Activated naive CD4-positive, alpha-beta T cell treated with anti-CD3 and anti-CD28 coated beads for 36 hours (primary cell): ENCODE measurements at places on chromosomes 13 and 19. TPM values are rescaled to one million over a fixed set of nuclear protein-coding genes. Genes with fewer than 3 reads are reported as not detected.

Gene PLPP2
- total RNA-seq, result 0.25 TPM

Gene FCGBP
- total RNA-seq, result 3.1 TPM

Gene AMH
- total RNA-seq, result 4.0 TPM

Gene NBEA
- 0.67 TPM for total RNA-seq

Gene ADGRE3
- not detected for total RNA-seq

Gene UNC13A
- total RNA-seq, result not detected

Gene KLK3
- total RNA-seq, result not detected

Gene SEMA6B
- 0.17 TPM for total RNA-seq

Gene KANK2
- 1.5 TPM for total RNA-seq

Gene COX6B2
- total RNA-seq, result 0.57 TPM

Gene CEACAM3
- not detected for total RNA-seq

- DNase-seq, result no peak
Observed at GRCh38 chr19:1540365-1540925, 16.6 kb downstream of the PLK5 start.

GRCh38 chr13:111047326-111047725 lies 67.8 kb upstream of the ARHGEF7 start:
- DNase-seq, result no peak

DNA sequence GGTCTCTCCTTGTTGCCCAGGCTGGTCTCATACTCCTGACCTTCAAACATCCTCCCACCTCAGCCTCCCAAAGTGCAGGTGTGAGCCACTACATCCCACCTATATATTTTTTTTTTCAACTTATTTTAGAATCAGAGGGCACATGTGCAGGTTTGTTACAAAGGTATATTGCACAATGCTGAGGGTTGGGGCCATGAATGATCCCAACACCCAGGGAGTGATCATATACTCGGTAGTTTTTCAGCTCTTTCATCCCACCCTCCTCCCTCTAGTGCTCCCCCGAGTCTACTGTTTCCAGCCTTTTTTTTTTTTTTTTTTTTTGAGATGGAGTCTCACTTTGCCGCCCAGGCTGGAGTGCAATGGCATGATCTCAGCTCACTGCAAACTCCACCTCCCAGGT lies 38.4 kb upstream of the ADGRE1 start:
- DNase-seq, result no peak

DNA sequence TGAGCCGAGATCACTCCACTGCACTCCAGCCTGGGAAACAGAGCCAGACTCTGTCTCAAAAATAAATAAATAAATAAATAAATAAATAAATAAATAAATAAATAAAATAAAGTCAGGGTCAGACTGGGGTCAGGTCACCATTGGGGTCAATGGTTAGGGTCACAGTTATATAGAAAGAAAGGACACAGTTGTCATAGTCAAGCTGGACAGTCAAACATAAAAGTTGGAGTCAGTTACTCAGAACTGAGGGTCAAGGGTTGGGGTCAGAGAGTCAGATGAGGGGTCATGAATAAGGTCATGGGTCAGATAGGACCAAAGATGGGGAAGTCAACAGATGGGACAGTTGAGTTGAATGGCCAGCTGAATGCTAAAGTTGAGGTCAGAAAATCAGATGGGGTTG lies 16.7 kb upstream of the EPOR start:
- no peak for DNase-seq

GRCh38 chr13:101746513-101746912 lies 294.0 kb downstream of the ITGBL1 start:
- DNase-seq, result no peak

GRCh38 chr13:50760751-50761150 lies 82.7 kb downstream of the DLEU7 start:
- no peak for DNase-seq

- peak; percentile 93 for DNase-seq
Observed at GRCh38 chr19:10836479-10837330, 693 bp upstream of the TMED1 start.

- no peak for DNase-seq
Observed at GRCh38 chr19:2848616-2849015, 7.3 kb downstream of the ZNF555 start.

GRCh38 chr13:37868691-37869505 lies 674 bp downstream of the TRPC4 start:
- DNase-seq, result no peak

DNA sequence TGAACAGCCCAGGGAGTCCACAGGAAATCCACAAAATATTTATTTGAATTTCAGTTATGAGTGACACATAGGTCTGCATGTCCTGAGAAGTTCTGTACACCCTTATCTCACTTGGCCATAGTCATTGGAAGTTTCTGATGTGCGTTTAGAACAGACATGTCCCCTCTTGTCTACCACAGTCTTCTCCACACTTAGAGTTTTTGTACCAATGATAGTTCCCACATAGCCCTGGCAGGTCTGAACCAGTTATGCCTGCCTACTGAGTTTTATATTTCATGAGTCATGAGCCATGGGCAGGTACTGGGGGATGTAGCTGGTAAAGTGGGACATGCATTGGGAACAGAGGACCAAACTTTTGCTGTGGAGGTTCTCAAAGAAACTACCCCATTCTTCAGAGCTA lies 11.3 kb downstream of the ZNF132 start:
- DNase-seq, result no peak

DNA sequence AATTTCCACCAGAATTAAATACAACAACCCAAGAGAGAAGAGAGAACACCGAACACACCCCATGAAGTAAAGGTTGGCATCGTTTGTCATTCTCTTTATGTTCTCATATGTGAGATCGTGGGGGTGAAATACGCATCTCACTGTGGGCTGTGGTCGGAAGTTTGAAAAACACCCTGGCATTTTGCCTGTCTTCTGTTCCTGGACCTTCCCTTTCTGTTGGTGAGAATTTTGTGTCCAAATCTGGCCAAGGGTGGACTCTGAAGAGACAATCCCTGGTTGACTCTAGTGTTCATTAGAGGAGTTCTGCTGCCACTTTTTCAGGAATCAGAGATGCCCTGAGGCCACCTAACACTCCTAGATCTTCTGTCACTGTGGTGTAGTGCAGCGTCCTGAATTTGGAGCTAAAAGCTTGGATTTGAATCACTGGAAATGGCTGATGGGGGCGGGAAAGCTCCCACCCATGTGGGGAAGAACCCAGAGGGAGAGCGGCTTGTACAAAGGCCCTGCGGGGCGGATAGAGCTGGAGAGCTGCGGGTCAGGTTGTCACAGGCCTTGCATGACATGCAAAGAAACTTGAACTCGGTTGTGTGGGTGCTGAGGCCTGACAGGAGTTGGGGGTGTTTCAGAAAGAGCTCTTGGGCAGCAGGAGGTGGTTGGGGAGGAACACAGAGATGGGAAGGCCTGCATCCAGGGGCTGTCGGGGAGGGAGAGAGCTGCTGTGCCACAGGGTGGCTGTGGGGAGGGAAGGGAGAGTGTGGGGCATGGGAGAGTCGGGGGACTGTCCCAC lies 11.1 kb upstream of the SPATA13 start:
- no peak for DNase-seq

GRCh38 chr19:45444318-45445041 lies 20.8 kb upstream of the ERCC1 start:
- peak; percentile 67 for DNase-seq

- no peak for DNase-seq
Observed at GRCh38 chr13:22200440-22200839, 529.6 kb downstream of the FGF9 start.

DNA sequence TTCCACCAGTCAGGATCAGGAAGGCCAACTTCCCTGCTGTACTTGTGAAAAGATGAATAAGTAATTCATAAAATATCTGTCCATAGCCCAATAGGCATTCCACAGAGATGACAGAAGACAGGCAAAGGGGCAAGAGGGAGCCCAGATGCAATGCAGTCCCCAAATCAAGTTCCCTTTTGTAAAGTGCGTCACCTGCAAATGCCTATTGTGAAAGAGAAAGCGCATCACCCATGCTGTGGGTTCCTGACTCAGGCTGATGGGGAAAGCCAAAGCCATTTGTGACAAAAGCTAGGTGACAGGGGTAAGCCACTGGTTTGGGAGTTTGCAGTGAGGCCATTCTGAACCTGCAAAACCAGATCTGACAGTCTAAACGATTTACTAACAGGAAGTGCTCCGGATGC lies 157.5 kb upstream of the ZNF536 start:
- DNase-seq, result peak; percentile 61

DNA sequence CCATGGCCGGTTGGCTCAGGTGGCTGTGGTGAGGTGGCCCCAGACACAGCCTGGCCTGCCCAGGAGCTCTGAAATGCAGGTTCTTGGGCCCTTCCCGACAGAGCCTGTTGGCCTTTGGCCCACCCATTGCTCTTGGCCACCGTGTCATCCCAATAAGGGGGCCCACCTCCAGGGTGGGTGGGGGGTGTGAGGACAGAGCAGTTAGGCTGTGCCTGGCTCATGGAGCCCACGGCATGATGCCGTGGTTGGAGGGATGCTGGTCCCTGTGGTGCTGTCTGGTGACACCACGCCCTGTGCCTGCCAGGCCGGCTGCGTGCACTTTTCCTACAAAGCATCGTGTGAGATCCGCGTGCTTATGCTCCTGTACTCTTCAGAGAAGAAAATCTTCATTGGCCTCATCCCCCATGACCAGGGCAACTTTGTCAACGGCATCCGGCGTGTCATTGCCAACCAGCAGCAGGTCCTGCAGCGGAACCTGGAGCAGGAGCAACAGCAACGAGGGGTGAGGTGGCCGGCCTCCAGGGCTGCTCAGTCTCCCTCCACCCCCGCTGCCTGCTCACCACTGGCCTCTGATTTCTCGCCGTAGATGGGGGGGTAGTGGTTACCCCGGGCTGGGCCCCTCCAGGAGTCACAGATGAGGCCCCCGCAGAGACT lies 7.6 kb downstream of the PNKP start:
- DNase-seq, result no peak

- DNase-seq, result no peak
Observed at GRCh38 chr19:1278713-1279660, 3.7 kb downstream of the FAM174C start.

DNA sequence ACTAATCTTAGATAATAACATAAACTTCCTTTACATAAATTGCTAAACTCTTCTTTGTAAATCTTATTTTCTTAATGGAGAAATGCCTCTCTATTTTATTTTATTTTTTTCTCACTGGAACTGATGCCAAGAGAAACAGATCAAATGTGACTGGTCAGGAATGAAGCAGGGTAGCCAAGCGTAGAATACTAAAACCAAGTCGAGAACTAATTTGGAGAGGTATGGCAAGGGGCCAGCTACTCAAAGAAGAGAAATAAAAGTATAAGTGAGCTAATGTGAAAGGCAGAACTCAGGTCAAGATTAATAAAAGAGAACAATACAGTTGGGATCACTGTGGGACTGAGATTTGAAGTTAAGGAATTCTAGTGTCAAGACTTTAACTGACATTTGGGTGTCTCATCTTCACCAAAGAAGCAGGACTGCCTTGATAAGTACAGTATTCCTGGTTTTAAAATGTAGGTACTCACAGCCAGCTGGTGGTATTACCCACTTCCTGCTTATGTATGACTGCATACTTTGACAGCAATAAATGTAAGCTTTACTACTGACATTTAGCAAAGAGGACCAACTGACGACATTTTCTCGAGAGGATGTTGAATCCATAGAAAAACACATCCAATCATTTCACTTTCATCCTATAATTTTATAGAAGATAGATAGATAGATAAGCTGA lies 1192.2 kb downstream of the EFNB2 start:
- DNase-seq, result no peak

DNA sequence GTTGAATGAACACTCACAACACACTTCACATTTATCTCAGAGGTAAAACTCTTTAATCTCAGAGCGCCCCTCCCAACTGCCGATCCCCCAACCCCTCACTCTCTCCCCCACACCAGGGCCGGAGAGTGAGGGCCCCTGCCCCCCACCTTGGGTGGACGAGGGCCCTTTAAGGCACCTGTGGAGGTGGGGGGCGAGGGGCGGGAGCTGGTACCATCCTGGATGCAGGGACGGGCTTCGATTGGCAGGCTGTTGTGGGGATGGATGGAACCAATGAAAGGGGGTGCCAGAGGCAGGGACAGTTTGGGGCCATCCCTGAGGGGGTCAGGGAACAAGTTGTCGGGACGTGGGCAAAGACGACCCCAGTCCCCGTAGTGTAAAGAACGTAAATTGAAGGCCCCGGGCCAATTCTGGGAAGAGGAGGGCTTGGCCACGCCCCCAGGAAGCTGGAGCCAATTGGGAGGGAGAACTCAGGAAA lies 1.7 kb upstream of the PNKP start:
- DNase-seq, result no peak

- no peak for DNase-seq
Observed at GRCh38 chr13:50598338-50598737, 245.2 kb downstream of the DLEU7 start.

DNA sequence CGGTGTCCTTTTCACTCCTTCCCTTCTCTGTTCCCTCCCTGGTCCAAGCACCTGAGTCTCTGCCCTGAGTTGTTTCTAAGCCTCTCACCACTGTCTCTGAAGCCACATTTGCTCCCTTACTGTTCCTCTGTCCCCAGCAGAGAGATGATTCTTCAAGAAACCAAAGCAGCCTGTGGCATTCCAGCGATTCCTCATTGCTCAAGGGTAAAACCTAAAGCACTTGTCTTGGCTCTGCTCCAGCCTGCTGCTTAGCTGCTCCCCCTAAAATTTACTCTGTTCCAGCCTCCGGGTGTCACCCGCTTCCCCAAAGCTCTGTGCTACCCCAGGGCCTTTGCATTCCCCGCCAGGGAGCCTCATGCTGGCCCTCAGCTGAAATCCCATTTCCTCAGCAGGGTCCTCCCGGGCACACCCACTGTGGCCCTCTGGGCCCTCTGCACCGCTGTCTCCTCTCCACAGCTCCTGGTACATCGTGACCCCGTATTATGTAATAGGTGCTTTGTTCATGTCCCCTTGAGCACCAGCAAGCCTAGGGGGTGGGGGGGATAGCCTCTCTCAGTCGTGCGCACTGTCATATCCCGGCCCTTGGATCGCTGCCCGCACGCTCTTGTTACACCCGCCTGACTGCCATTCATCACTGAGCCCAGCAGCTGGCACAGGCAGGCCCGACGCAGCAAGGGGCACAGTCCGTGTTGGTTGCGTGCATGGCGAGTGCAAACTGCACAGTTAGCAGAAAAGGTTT lies 15.8 kb downstream of the TECR start:
- no peak for DNase-seq

- no peak for DNase-seq
Observed at GRCh38 chr13:96020931-96021330, 32.3 kb downstream of the UGGT2 start.

DNA sequence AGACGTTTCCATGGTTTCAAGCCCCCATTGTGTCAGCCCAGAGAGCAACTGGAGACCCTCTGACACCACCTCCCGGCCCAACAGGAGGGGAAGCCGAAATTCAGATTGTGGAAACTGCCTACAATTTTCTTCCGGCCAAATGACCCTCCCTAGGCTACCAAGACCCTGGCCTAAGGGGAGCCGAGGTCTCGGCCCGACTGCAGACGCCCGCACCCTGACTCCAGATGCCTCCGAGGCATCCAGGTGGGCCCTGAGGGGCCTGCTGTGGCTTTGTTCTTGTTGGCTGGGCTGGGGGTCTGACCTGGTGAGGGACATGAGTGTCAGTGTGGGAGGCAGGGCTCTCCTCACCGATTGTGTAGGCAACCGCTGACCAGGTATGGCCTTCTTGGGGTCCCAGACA lies 9.6 kb downstream of the MEX3D start:
- no peak for DNase-seq

GRCh38 chr13:43289470-43290255 lies 266.3 kb downstream of the DNAJC15 start:
- DNase-seq, result no peak
